ENCODE measurements at places on chromosomes 4 and X. TPM values are rescaled to one million over a fixed set of nuclear protein-coding genes. Genes with fewer than 3 reads are reported as not detected.

Gene DUSP9
- 0.19 TPM for total RNA-seq

Gene NXT2
- 2.2 TPM for total RNA-seq

Gene RAB9B
- 33.9 TPM for total RNA-seq

- DNase-seq, result no peak
These were observed 85.1 kb downstream of the PDLIM5 start for GRCh38 chr4:94536649-94537469.

DNA sequence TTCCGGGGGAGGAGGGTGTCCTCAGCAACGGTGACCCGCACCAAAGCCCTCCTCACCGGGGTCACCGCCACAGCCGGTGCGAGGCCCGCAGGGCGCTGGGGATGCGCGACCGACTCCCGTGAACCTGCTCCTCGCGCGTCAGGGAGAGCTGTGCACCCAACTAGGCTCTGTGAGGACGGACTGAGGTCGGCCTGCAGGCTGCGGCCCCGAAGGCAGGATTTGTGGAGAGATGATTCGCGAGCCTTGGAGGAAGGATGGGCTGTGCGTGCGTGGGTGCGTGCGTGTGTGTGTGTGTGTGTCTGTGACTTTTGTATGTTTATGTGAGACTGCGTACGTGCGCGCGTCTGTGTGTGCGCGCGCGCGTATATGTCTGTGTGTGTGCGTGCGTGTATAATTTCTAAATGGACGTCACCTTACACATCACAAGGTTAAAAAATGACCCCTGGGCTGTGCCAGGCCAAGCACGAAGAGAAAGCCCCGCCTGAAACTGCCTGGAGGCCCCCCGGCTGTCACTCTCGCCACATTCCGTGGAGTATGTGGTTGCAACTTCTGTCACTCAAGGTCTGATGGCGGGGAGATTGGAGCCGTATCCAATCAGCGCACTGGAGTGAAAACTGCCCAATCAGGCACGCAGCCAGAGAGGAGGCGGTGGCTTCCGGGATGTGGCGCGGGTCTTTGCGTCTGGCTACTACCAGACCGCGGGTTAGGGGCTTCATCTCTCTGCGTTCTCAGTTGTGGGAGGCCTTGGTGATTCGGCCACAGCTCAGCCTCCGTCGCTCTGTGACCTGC is at the start of gene ZNF141:
ZNF141 (plus strand) TSS at position 672 of the 789 bp plus-strand sequence. CDS start 170 bp downstream, outside the sequence.
- peak; percentile 96 for DNase-seq

DNA sequence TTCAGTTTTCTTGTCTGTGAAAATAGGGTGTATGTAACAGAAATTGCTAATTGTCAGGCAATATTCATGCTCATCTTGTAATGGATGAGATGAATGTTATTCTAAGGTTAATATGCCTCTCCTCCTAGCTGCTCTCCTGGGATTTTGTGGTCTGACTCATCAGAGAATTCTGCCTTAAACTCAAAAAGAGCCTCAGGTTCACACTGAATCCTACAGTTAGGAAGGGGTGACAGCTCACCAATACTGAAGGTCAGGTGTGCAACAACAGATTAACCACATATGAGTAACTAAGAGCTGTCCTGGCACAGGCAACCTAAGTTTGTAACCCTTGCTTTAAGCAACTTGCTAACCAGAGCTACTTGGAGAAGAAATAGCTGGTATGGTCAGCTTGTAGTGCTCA is 197.7 kb downstream of the SPATA18 start:
- no peak for DNase-seq

DNA sequence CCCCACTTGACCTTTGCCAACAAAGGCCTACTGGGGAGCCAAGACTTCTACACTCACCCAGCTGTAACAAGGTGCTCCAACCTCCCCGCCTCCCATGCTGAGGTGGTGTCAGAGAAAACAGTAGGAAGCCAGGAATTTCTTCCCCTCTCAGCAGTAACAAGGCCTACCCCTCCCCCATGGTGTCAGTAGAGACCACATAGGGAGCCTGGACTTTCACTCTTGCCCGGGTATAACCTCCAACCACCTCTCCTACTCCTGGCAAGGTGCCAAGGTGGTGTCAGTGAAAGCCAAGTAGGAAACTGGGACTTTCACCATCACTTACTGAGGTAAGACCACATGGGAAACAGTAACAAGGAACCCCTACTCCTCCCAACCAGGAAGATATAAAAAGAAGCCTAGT is 93.1 kb downstream of the SLC16A2 start:
- DNase-seq, result no peak

- no peak for DNase-seq
These were observed 38.6 kb downstream of the TSC22D3 start for GRCh38 chrX:107736781-107737531.

DNA sequence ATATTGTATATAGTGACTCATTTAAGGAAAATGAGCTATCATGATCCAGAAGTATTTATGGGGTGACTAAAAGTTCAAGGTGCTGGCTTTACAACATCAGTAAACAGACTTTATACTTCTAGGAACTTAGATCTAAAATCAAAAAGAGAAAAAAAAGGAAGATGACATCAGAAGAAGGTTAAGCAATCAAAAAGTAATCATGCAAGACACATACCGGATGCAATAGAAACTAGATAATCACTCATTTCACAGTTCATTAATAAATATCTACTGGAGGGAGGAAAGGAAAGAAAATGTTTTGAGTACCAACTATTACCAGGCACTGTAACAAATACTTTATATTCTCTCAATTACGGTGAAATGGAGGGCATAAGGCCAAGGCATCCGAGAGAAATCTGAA is 276.4 kb downstream of the SPRY1 start:
- DNase-seq, result no peak

DNA sequence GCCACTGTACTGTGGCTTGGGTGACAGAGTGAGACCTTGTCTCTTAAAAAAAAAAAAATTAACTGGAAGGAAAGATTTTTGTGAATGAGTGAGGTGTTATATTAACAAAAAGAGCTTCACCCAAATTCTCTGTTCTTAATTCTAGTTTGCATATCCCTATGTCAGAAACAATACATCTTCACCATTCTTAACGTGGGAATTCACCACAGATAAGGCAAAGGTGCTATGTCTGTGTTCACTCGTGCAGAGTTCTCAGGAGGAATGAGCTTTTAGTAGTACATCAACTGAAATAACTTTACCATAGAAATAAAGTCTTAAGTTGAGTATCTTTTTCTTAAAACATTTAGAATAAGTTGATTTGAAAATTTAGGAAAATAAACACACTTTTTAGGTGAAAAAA is 135.1 kb downstream of the RAPGEF2 start:
- DNase-seq, result no peak

GRCh38 chr4:108433832-108434231 is 186.5 kb upstream of the RPL34 start:
- no peak for DNase-seq

DNA sequence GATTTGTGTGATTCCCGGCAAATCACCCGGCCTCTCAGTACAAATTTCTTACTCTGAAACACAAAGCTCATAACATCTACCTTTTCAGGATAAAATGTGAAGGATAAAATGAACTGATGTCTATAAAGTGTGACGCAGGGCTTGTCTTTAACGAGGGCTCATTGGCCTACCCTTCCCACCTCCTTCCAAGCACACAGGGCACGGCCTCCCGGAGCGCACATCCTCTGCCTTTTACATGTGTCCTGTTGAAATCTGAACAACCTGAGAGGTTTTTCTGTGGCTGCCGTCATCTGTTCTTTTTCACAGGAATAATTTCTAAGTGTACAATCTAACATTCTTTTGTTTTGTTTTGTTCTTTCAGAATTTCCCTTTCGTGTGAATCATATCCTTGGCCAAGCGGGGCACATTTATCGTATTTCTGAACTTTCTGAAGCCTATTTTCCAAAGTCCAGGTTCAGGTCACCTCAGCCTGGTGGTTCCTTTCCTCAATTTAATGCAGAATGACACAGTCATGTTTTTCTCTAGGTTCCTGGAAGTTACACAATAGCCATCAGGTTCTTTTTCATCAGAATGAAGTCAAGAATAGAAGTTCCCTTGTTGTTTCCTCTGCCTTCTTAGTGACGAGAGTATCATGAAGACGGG is 53.1 kb upstream of the SPRY1 start:
- DNase-seq, result no peak
